ENCODE measurements at places on chromosomes 3 and 15. TPM values are rescaled to one million over a fixed set of nuclear protein-coding genes. Genes with fewer than 3 reads are reported as not detected.

DNA sequence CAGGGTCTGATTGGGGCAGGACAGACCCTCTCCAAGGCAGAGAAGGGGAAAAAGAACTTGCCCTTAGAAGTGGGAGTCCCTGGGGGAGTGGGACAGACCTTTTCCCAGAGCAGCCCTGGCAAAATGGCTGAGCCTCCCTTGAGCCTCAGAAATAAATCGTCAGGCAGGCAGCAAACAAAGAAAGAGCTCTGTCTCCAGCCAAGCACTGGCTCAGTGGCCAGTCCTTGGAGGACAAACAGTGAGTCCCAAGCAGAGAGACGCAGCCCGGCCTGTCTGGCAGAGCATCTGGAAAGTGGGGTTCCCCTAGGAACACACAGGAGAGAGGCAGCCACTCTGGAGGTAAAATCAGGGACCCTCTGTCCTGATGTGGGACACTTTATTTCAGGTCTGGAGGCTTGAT lies 1.8 kb downstream of the SLC6A1 start:
- no peaks in the 10 kb centered on the region for H3K36me3 ChIP-seq
- no peak overlapping the region for H3K4me3 ChIP-seq
- no peak for DNase-seq
- peaks cover 3% of the 10 kb centered on the region for H3K4me1 ChIP-seq

GRCh38 chr15:32967521-32967920 lies 227.0 kb downstream of the FMN1 start:
- no peaks in the 10 kb centered on the region for H3K27me3 ChIP-seq
- H3K27ac ChIP-seq: no peak overlapping the region
- no peaks in the 10 kb centered on the region for H3K4me1 ChIP-seq
- no peak overlapping the region for H3K4me3 ChIP-seq
- no peak for DNase-seq
- no peaks in the 10 kb centered on the region for H3K36me3 ChIP-seq

DNA sequence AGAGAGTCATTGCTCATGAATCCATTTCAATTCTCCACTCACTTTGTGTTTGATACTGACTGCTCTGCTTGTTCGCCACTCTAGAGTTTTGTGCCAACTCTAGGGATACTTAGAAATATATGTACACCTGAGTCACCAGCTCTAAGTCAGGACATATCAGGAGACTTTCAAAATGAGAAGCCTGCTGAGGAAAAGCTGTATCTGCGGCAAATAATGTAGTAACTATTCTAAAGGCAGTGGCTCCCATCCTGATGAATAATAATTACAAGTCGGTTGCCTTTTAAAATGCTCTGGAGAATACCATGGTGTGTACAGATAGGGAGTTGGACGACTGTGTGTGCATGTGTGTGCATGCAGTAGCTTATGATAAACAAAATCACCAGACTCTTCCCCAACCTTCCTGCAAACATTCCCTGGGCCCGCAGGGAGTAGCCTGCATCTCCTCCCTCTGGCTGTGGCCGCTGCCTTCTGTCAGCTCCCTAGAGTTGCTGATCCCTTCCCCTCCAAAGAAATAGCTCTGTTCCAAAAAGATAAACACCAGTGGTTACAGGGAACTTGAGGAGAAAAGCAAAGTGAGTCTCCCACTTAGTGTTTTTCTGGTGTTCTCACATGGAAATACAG lies 346.3 kb upstream of the UMPS start:
- H3K27ac ChIP-seq: no peak overlapping the region
- H3K4me1 ChIP-seq: no peaks in the 10 kb centered on the region
- no peak for DNase-seq
- peaks cover 31% of the 10 kb centered on the region for H3K27me3 ChIP-seq
- H3K36me3 ChIP-seq: no peaks in the 10 kb centered on the region

DNA sequence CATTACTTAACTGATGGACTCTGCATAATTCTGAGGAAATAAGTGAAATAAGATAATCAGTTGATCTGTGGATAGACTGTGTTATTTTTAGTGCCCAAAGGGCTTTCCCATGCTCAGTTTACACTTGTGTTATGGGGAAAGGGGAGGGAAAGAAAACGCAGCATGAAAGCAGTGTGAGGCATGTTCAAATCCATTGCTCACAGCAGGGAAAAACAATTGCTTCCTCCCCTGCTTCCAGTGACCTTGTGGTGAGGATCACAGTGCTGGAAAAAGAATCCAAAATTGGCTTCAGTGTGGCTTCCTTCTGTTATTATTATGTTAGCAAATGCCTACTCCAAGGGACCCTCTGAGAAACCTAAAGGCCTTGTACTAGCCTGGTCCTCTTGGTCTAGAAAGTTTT lies 285.1 kb upstream of the CDIN1 start:
- no peaks in the 10 kb centered on the region for H3K36me3 ChIP-seq
- H3K4me3 ChIP-seq: no peak overlapping the region
- DNase-seq: no peak
- H3K4me1 ChIP-seq: no peaks in the 10 kb centered on the region

DNA sequence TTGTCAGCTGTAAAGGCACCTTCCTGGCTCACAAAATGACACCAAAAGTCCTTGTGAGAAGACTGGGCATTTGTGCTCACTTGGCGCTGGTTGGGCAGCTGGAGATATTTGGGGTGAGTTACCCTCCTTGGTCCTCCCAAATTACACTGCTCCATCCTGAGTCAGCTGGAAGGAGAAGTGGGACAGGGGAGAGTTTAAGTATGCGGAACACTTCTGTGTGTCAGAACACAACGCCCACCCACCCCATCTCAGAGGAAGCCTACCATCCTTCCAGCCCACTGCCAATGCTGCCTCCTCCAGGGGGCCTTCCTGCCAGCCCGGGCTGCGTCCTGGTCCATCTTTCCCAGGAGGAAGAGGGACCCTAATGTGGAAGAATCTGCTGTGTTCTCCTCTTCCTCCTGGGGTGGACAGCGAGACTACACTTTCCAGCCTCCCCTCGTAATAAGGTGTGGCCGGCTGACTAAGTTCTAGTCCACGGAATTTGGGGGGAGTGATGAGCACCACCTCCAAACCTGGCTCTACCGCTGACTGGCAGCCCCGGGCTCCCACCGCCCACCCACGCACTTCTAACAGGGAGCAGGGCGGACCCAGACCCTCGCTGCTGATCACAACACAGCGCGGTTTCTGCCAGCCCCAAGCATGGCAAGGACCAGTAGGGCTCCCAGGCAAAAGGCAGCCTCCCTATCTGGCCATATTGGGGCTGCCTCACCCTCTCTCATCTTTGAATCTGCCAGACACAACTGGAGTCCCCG lies 265.0 kb downstream of the XXYLT1 start:
- no peak overlapping the region for H3K4me3 ChIP-seq
- no peak overlapping the region for H3K27ac ChIP-seq
- H3K4me1 ChIP-seq: no peaks in the 10 kb centered on the region

DNA sequence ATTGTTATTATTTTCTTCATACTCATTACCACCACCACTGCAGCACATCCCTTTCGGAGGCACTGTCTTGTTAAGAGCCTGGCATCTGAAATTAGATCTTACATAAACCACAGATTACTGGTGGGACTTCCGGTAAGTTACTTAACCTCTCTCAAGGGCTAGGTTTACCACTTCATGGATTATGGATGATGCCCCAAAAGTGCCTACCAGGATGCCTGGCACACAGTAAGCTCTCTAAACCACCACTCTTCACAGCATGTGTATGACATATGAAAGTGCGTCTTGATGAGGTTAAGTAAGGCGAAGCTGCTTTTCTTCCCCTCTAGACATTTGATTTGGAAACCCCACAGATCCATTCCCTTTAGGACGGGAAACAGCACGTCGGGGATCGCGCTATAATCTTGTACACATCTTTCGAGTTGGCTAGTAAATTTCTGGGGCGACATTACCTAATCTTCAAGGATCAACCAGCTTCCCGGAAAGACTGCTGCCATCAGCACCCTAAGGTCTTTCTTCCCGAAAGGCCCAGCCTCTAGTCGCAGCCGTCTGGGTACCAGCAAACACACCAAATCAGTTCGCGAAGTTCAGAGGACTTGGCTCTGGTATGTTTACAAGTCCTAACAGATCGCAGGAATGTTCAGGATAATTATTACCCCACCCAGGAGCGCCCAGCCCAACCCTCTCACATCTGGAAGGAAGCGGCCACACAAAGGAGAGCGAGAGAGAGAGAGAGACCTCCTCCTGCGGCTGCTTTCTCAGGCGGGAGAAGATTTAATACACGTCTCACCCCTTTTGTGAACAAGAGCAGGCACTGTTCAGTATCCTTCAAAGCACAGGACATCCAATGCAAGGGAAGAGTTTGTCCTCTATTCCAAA lies 155.1 kb upstream of the FRMD4B start:
- no peaks in the 10 kb centered on the region for H3K36me3 ChIP-seq
- DNase-seq: no peak
- peaks cover 51% of the 10 kb centered on the region for H3K27me3 ChIP-seq
- no peak overlapping the region for H3K27ac ChIP-seq
- peaks cover 5% of the 10 kb centered on the region for H3K4me1 ChIP-seq
- H3K4me3 ChIP-seq: no peak overlapping the region

- no peaks in the 10 kb centered on the region for H3K36me3 ChIP-seq
- DNase-seq: no peak
- H3K27me3 ChIP-seq: no peaks in the 10 kb centered on the region
- H3K27ac ChIP-seq: no peak overlapping the region
- no peak overlapping the region for H3K4me3 ChIP-seq
- no peaks in the 10 kb centered on the region for H3K4me1 ChIP-seq
Observed at GRCh38 chr3:44409640-44410410, 67.6 kb downstream of the ZNF445 start.

GRCh38 chr3:32405155-32405554 lies 13.5 kb downstream of the CMTM7 start:
- peaks cover 22% of the 10 kb centered on the region for H3K36me3 ChIP-seq
- no peak overlapping the region for H3K27ac ChIP-seq
- H3K4me1 ChIP-seq: peaks cover 53% of the 10 kb centered on the region
- no peaks in the 10 kb centered on the region for H3K27me3 ChIP-seq
- no peak for DNase-seq

Gene CPEB1
- not detected for total RNA-seq

DNA sequence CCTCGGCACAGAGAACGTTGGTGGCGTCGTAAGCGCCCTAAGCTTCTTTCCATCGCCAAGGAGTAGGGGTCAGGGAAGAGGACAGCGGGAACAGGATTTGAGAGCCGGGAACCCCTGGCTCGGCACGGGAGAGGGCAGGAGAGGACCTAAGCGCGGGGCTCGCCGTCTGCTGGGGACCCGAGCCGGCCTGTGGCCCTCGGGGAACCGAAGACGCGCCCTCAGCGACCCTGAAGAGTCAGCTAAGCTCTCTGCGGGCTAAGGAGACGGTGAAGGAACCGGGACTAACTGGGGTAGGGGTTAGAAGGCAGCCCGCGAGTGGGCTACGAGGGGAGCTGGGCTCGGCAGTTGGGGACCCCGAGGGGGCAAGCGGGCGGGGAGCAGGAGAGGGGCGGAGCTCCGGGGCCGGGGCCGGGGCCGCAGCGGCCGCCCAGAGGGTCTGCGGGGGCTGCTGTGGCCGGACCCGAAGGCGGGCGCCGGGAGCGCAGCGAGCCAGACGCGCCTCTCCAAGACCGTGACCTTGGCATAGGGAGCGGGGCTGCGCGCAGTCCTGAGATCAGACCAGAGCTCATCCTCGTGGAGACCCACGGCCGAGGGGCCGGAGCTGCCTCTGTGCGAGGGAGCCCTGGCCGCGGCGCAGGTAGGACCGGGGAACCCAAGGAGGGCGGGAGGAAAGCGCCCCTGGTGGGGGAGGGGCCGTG lies 574 bp downstream of the CASR start:
- H3K36me3 ChIP-seq: peaks cover 5% of the 10 kb centered on the region
- no peak for DNase-seq
- peak overlapping the region; percentile 29 for H3K4me3 ChIP-seq
- H3K4me1 ChIP-seq: peaks cover 6% of the 10 kb centered on the region

- H3K27ac ChIP-seq: no peak overlapping the region
- H3K4me1 ChIP-seq: peaks cover 13% of the 10 kb centered on the region
- no peak overlapping the region for H3K4me3 ChIP-seq
- no peak for DNase-seq
Observed at GRCh38 chr3:72492240-72492639, 356.0 kb downstream of the SHQ1 start.

DNA sequence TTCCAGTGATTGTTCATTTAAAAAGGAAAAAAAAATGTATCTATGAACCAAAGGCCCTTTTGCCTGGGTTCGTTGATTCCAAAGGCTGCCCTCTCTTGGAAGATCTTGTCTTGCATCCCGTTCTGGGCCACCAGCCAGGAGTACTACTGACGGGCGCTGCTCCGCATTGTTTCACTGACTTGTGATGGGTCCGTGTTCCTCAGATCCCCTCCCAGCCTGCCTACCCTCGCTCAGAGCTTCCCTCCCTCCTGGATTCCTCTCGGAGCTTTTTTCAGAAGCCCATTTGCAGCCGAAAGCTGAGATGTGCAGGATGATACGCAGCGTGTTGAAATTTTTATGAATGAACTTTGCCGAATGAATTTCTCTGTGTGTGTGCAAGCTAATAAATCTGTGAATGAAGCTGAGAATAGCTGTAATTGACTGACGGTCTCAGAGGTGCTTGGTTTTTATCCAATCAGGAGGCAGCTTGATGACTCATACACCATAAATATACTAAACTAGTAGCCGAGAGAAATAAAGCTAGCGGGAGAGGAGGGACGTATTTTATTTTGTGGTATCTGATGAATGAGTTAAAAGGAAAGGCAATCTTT lies at the start of gene SHC4:
SHC4 (minus strand) TSS at position 396 of the 590 bp plus-strand sequence. CDS start 904 bp downstream, outside the sequence.
- H3K4me1 ChIP-seq: peaks cover 56% of the 10 kb centered on the region
- H3K27me3 ChIP-seq: peaks cover 12% of the 10 kb centered on the region
- DNase-seq: peak; percentile 46
- peak within 1 kb of the TSS; percentile 81 for H3K4me3 ChIP-seq
- H3K36me3 ChIP-seq: peaks cover 5% of the 10 kb centered on the region

DNA sequence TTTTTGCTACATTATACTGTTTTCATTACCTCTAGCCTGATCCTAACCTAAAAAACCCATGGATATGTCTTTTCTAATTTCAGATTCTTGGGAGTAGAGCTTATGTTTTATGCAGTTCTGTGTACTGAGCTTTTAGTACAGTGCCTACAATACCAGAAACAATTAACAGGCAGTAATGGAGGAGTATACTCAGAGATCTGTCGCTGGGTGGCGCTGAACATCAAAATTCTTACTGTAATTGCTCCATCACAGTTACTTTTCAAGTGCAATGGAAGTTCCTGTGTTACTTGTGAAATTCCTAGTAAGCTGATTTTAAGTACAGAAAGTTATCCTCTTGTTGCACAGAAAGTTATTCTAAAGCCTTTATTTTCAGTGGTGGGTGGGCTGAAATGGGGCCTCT lies 66.9 kb downstream of the RNF13 start:
- peaks cover 4% of the 10 kb centered on the region for H3K4me1 ChIP-seq
- no peaks in the 10 kb centered on the region for H3K27me3 ChIP-seq
- peaks cover 23% of the 10 kb centered on the region for H3K36me3 ChIP-seq
- H3K4me3 ChIP-seq: no peak overlapping the region
- H3K27ac ChIP-seq: no peak overlapping the region
- no peak for DNase-seq

All from activated CD8-positive, alpha-beta memory T cell treated with anti-CD3 and anti-CD28 coated beads, Interleukin-2, amount 10 ng/mL, durations not matched to agents 7 days and 5 days (primary cell).